ENCODE measurements at places on chromosomes 1 and 21. TPM values are rescaled to one million over a fixed set of nuclear protein-coding genes. Genes with fewer than 3 reads are reported as not detected.

The ASCL5 gene
- not detected for total RNA-seq

The GNAT2 gene
- 0.15 TPM for total RNA-seq

The HCRTR1 gene
- not detected for total RNA-seq

The LMX1A gene
- total RNA-seq: not detected
